NCI-H1417 (cell line): ENCODE measurements at places on chromosomes 6 and 20.
A peak's percentile ranks its signal among the peaks of the same experiment; 100 is the strongest.

DNA sequence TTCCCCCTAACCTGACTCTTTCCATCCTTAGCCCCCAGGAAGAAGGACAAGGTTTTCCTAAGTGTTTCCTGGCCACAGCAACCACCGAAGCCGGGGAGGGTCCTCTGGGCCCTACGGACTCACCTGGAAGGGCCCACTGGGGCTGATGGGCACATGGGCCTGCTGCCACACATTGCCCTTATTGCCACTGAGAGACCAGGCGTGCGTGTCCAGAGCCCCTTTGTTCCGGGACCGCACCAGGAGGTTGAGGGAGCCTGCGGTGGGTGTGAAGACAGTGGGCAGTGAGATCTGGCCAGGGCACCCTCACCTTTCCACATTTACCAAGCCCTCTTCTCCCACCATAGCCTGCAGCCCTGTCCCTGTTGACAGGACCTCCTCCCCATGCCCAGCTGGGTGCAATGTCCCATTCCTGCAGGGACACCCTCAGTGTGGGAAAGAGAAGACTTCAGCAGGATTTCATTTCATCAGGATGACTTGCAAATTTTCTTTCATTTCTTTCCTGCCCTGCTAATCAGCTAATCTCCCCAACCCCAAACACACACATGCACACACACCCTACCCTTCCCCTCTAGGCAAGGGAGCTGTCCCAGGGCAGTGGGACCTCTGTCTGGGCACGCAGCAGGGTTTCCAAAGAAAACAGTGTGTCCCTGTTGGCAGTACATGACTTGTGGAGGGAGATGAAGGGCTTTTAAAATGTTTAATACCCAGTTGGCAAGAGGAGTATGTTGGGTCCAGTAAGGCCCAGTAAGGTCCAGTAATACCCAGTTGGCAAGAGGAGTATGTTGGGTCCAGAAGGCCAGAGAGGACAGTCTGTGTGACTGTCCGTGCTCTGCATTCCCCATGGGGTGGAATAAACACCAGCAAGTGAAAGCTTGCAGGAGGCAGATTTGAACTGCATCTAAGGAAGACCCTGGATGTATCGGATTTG, 59.0 kb downstream of the MDGA1 start:
- no peak for DNase-seq

DNA sequence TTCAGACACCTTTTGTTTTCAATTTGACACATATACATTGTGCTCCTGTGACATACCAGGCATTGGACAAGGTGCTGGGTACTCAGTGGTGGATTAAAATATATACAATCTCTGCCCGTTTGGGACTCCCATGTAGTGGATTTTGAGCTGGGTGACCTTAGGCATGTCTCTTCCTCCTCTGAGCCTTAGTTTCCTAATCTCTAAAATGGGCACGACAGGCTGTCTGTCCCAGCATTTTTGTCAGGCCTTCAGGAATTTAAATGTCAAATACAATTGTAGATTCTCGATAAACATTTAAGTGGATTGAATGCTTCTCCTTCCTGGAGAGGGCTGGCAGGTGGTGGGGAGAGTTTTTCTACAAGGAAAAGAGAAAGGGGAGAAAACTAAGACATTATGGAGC, 22.6 kb downstream of the CDH22 start:
- no peak for DNase-seq

- no peak for DNase-seq
These were observed 620 bp upstream of the DEK start for GRCh38 chr6:18264923-18265377.

DNA sequence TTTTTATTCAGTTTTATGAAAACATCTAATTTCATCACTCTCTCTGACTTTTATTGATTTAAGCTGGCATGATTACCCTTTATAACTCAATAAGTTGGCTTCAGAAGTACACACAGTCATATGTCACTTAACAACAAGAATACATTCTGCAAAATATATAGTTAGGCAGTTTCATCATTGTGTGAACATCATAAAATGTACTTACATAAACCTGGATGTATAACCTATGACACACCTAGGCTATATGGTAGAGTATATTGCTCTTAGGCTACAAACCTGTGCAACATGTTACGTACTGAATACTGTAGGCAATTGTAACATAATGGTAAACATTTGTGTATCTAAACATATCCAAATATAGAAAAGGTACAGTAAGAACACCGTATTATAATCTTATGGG, 362.2 kb upstream of the BTBD3 start:
- no peak for DNase-seq

DNA sequence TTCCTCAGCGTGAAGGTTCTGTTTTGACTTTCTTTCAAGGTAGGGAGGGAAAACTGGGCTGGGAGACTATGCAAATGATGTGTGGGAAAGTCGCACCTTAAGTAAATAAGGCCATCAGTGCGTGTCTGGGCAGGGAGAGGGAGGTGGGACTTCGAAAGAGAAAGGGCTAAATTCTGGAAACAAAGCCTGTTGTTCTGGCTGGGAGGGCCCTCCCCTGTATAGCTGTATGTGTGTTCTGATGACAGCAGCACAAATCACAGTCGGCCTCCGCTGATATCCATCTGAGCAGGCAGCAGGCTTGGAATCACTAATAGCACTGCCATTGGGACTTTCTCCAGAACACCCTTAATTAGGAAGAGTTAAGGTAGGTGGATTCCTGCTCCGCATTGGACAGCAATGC, 19.2 kb downstream of the JAG1 start:
- DNase-seq, result peak; percentile 49

GRCh38 chr6:33172688-33173534, 19.4 kb downstream of the COL11A2 start:
- peak; percentile 10 for DNase-seq

- DNase-seq, result no peak
These were observed 20.9 kb downstream of the FARS2 start for GRCh38 chr6:5282191-5282623.

GRCh38 chr6:84777888-84778287, 13.5 kb upstream of the TBX18 start:
- DNase-seq, result no peak
